GM12878 (cell line): ENCODE measurements at places on chromosomes 4 and X.

DNA sequence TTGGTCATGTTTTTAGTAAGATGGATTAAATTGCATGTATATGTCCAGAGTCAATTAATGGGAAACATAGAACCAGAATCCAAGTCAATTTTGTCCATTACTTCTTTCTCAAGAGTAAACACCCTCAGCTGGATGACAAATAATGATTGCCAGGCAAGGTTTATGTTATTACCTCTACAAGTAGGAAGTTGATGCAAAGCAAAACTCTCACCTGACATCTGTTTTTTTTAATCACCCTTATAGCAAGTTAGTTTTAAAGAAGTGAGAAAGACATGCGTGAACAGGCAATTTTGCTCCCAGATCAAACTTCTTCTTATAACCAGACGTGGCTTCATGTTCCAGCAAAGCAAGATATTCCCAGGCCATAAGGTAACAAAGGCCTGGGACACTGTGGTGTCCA lies 348.5 kb upstream of the FTHL17 start:
- DNase-seq: no peak

- no peak for DNase-seq
These were observed 75.6 kb downstream of the AFAP1 start for GRCh38 chr4:7863911-7864681.

GRCh38 chr4:158444621-158445020 lies 77.1 kb upstream of the RXFP1 start:
- DNase-seq: no peak

- no peak for DNase-seq
These were observed 88.0 kb downstream of the FNIP2 start for GRCh38 chr4:158856852-158857251.

DNA sequence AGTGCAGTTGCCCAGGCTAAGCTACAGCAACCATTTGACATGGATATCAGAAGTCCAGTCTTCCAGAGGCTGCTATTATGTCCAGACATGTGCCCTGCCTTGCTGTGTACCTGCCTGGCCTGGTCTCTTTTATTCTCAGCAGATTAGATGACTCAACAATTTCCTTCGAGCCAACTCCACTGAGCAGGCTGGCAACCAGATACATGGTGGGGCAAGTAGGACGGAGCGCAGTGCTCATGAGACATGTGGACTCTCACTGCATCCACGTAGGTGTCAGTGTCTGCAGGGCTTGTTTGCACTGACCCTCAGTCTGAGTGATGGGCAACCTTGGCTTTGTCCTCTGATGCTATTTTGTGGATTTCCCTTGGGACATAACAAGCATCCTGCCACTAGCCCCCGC lies 7.2 kb upstream of the MAGEA11 start:
- DNase-seq: no peak

DNA sequence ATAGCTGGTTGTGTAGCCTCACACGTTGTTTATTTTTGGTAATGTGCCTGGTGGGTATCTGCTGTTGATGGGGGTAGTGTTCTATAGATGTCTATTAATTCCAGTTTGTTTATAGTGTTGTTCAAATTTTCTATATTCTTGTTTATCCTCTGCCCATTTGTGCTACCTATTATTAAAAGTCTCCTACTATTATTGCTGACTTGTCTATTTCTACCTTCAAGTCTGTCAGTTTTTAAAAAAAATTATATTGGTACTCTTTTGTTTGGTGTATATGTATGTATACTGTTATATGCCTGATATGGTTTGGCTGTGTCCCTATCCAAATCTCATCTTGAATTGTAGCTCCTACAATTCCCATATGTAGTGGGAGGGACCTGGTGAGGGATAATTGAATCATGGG lies 578.6 kb downstream of the PCDH7 start:
- DNase-seq: no peak

DNA sequence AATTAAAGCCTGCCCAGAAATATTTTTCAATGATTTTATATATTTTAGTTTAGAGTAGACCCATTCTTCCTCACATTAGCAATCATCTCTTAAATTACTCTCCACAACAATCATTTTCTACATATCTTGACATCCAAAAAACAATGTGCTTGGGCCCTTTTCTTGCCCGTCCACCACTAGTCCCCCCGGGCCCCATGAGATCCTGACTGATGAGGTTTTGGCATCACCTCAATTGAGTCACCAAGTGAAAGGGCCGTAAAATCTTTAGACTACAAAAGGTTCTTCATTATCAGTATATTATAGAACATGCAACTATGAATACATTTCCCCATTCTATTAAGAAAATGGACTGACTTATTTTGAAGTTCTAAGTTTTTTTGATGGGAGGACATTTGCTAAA lies 4.0 kb upstream of the CDKL2 start:
- DNase-seq: no peak

DNA sequence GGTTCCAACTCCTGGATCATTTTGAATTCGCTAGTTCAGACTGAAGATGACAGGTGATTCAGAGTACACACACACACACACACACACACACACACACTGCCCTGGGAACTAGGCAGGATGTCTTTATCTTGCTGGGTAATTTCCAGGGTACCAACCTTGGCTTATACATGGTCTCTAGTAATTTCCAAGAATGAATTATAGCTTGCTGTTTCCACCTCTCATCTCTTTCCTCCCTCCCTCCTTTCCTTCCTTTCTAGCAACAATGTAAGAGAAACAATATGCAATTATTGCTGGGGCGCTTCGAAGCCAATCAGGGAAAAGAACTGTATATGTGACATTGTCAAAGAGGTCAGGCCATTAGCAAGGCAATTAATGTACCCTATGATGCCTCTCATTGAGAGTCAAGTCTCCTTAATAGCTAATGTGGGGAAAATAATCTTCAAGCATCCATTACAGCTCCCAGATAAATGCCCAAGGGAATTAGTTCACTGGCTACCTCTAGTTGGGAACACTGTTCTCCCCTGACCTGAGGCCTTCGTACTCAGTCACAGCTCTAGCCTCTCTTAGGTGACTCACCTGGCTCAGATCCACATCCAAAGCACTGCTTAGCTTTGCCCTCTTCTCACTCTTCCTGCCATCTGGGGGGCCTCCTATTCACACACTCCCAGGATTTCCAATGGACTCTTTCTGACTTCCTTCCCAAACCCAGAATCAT lies 311.5 kb downstream of the PPP1R2C start:
- no peak for DNase-seq

- peak; percentile 86 for DNase-seq
These were observed 9.8 kb upstream of the TIGD2 start for GRCh38 chr4:89101256-89102161.

GRCh38 chrX:50978920-50979682 lies 68.6 kb downstream of the BMP15 start:
- DNase-seq: no peak

- no peak for DNase-seq
These were observed 23.7 kb downstream of the YTHDC1 start for GRCh38 chr4:68326141-68326540.

DNA sequence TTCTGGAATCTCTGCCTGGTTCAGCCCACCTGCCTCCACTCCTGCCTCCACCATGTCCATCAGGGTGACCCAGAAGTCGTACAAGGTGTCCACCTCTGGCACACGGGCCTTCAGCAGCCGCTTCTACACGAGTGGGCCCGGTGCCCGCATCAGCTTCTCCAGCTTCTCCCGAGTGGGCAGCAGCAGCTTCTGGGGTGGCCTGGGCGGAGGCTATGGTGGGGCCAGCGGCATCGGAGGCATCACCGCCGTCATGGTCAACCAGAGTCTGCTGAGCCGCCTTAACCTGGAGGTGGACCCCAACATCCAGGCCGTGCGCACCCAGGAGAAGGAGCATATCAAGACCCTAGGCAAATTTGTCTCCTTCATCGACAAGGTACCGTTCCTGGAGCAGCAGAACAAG lies 28.4 kb upstream of the GABRA3 start:
- DNase-seq: no peak

- no peak for DNase-seq
These were observed 330.6 kb downstream of the GALNTL6 start for GRCh38 chr4:172143605-172144314.

DNA sequence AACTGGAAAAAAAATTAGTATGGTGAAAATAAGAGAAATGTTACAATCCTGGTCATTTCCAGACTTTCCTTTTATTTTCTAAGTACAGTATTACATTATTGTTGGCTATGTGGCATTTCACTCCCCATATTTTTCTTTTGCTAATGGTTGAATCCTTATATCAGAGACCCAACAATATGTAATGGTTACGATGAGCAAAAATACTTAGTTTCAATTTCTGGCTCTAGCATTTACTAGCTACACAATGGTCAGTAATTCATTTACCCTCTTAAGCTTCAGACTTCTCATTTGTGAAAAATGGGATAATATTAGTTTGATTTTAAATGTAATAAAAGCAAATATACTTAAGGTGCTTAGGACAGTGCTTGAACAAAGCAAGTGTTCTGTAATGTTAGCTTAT lies 942.9 kb upstream of the PABPC4L start:
- no peak for DNase-seq

- no peak for DNase-seq
These were observed 97.0 kb upstream of the PJA1 start for GRCh38 chrX:69262036-69262936.

GRCh38 chrX:6446582-6446981 lies 88.3 kb downstream of the VCX3A start:
- DNase-seq: no peak

DNA sequence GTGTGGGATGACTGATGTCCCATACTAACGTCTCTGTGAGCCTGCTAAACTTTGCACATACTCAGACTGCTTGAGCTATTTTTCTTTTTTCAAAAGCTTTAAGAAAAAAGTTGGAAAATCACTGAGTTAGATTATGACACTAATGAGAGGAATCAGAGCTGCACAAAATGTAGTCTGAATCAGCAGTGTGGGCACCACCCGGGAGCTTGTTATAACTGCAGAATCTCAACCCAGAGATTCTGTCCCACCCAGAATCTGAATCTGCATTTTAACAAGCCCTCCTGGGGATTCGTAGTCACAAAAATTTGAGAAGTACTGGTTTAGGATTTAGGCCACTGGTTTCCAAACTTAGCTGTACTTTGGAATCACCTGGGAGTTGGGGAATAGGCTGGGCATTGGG lies 102.1 kb upstream of the MID1IP1 start:
- no peak for DNase-seq

DNA sequence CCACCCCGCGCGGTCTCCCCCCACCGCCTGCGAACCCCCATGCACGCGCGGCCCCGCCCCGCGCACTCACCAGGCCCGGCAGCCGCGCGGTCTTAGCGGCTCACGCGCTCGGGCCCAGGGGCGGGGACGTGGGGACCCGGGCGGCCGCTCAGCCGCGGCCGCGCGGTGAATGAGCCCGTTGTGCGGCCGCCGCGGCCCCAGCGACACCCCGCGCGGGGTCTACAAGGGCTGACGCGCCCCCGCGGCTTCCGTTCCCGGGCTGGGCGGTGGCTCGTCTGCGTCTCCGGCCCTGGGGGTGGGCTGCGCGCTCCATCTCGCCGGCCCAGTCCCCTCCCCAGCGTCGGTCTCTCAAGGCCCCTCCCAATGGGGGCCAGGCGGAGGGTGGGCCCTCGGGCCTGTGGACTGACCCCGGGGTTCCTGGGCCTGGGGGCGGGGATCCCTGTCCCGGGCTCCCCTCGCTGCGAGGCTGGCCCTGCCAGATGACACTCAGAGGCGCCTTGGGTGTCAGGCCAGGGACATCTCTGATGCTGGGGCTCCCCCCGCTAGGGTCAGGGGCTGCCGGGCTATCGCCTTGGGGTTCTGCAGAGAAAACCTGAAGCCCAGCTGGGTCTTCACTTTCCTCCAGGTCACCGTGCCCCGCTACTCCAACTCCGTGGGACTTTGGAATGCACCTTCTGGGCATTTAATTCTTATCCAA lies 4.3 kb upstream of the SLC26A1 start:
- DNase-seq: no peak
